Naive thymus-derived CD4-positive, alpha-beta T cell (primary cell): ENCODE measurements at places on chromosomes 1 and 21. TPM values are rescaled to one million over a fixed set of nuclear protein-coding genes. Genes with fewer than 3 reads are reported as not detected.

NOS1AP gene
- not detected for total RNA-seq

OR1C1 gene
- not detected for total RNA-seq

CCDC27 gene
- not detected for total RNA-seq

DNA sequence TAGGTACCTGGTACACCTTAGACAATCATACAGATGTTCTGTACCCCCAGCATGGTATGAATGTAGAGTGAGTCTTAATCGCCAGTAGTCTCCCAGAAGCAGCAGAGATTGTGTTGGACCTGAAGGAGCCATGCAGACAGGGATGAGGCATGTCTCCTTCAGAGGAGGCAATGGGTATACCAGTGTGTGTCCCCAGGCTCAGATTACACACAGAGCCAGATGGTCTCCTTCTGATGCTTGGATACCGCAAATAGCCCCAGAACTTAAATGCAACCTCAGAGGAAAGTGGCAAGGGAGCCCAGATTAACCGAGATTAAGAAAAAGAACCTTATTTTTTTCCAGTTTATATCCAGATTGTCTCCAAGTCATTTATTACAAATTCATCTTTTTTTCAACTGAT is 96.8 kb upstream of the C21orf91 start:
- DNase-seq = no peak

GRCh38 chr1:239633432-239633831 is 247.1 kb downstream of the CHRM3 start:
- no peak for DNase-seq

GRCh38 chr1:44361478-44361877 is 6.4 kb upstream of the ERI3 start:
- no peak for DNase-seq

GRCh38 chr1:218810306-218810705 is 363.4 kb upstream of the LYPLAL1 start:
- no peak for DNase-seq
